ENCODE measurements at places on chromosomes 2 and 18. TPM values are rescaled to one million over a fixed set of nuclear protein-coding genes. Genes with fewer than 3 reads are reported as not detected.

GRCh38 chr2:8203364-8203763 lies 478.5 kb upstream of the ID2 start:
- H3K4me3 ChIP-seq: no peak overlapping the region
- DNase-seq: no peak
- peaks cover 5% of the 10 kb centered on the region for H3K36me3 ChIP-seq
- no peaks in the 10 kb centered on the region for H3K27me3 ChIP-seq

DNA sequence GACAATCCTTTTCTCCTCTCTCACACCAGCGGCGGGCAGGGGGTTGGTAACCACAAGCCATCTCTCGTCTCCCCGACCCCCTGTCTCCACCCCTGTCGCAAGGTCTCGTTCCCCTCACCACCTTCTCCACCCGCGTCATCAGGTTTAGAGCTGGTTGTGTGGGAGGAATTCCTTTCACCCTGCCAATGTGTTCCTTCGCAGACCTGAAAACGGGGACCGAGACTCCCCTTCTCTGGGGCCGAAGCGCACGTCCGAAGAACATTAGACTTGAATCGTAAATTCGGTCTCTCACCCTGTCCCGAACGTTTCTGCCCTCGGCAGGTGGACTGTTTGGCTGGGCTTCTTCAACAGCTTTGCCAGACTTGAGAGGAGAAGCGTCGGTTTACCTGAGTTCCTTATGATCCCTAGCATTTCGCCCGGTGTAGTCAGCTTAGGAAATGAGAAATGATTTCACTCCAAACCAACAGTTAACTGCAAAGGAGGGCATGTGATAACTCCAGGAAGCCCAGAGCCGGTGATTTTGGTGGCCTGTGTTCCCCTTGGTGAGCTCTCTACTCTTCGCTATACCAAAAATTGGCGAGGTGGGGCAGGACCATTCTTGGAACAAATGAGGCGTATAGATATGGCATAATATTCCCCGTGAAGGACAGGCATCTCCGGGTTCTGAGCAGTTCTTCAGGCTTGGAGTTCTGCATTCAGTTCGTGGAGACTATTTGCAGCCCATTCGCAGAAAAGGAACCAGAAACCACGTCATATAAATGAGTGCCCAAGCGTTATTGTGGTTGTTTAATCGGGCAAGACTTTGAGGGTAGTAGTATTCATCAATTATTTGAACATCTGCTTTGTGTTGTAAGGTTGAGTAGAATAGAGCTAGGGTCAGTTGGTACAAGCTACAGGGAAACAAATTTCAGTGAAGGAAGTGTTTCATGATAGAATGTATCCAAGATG lies 694 bp downstream of the CFAP36 start:
- peaks cover 4% of the 10 kb centered on the region for H3K4me1 ChIP-seq
- H3K4me3 ChIP-seq: peak overlapping the region; percentile 75
- H3K27ac ChIP-seq: no peak overlapping the region
- peaks cover 8% of the 10 kb centered on the region for H3K36me3 ChIP-seq
- H3K27me3 ChIP-seq: no peaks in the 10 kb centered on the region

DNA sequence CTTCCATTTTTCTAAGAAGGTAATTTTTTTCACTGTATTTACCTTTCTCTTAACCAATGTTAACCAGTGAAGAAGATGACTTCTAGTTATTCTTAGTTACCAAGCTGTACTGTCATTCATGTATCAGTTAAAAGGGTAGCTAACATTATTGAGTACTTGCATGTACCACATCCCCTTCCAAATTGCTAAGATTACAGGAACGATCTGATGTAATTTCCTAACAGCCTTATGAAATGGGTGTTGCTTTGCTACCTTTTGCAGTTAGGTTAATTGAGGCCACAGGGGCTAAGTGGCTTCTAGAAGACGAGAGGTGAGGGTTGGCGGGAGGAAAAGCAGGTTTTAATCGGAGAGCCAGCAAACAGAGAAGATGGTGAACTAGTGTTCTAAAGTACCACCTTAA lies 1.8 kb upstream of the SULT6B1 start:
- no peaks in the 10 kb centered on the region for H3K36me3 ChIP-seq
- no peaks in the 10 kb centered on the region for H3K27me3 ChIP-seq
- H3K27ac ChIP-seq: no peak overlapping the region
- H3K4me3 ChIP-seq: no peak overlapping the region
- no peak for DNase-seq
- H3K4me1 ChIP-seq: peaks cover 21% of the 10 kb centered on the region

DNA sequence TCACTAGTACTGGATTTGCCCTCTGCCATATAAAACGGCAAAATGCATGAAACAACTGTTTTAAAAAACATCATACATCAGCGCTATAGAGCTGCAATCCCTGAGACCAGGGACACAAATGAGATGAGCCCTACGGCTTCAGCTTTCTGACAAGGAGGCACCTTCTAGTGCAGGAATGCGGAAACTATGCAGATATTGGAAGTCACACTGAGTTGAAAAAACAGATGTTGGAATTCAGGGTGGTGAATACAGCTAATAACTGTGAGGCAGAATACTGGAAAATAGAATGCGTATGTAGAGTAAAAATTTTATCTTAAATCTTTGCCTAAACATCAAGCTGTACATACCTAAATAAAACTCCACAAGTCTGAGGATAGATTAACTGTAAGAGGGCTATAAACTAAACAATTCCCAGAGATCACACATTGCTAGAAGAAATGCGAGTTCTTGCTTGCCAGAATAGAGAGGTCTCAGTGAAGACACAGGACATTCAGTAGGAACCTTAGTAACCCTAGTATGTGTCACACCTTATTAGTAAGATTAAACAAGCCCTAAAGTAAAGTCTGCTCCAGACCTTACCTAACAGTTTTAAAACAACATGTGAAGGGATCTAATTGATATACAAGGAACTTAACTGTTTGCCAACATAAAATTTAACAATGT lies 541.4 kb upstream of the DDX18 start:
- no peaks in the 10 kb centered on the region for H3K36me3 ChIP-seq
- peak; percentile 61 for DNase-seq
- H3K4me1 ChIP-seq: peaks cover 23% of the 10 kb centered on the region
- H3K27ac ChIP-seq: peak overlapping the region; percentile 56
- no peak overlapping the region for H3K4me3 ChIP-seq
- no peaks in the 10 kb centered on the region for H3K27me3 ChIP-seq

- DNase-seq: peak; percentile 52
- no peaks in the 10 kb centered on the region for H3K4me1 ChIP-seq
- H3K27me3 ChIP-seq: no peaks in the 10 kb centered on the region
- H3K4me3 ChIP-seq: no peak overlapping the region
Observed at GRCh38 chr18:4017480-4017879, 437.6 kb downstream of the DLGAP1 start.

- H3K36me3 ChIP-seq: no peaks in the 10 kb centered on the region
- peaks cover 8% of the 10 kb centered on the region for H3K4me1 ChIP-seq
- H3K27me3 ChIP-seq: no peaks in the 10 kb centered on the region
- no peak overlapping the region for H3K4me3 ChIP-seq
Observed at GRCh38 chr2:86001326-86001725, 104.4 kb downstream of the POLR1A start.

The LRATD1 gene
- 2.9 TPM for total RNA-seq

All from neural progenitor cell (in vitro differentiated cells).